Colonic mucosa (tissue), 4 donors: ENCODE measurements at places on chromosomes 4 and X.

- no peak for DNase-seq
Measured at GRCh38 chr4:53574528-53574927, 16.8 kb downstream of the LNX1 start.

DNA sequence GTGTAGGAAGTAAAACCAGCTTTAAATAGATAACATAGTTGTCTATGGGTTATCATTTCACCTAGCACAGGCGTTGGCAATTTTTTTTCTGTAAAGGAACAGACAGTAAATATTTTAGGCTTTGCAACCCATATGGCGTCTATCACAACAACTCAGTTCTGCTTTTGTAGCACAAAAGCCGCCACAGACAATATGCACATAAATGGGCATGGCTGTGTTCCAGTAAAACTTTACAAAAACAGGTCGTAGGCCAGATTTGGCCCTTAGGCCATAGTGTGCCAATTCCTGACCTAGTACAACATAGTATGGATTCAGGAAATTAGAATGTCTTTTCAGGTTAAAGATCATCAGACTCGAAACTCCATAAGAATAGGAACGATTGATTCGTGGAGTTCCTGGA, 265.3 kb upstream of the GK2 start:
- no peak for DNase-seq

DNA sequence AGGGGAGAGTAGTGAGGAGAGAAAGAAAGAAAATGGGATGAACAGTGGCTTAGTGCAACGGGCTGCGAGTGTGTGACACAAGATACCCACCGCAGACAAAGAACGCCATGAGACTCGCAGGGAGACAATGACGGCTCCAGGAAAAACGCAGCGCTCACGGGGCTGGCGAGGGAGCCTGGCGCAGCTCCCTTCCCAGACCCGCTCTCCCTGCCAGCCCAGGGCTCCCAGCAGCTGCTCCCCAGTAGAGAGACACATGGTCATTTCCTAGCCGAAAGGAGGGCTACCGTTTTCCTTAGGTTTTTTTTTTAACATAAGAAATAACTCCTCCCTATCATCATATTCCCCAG, 149.5 kb downstream of the MAML3 start:
- DNase-seq, result no peak

- DNase-seq, result peak; percentile 35
Measured at GRCh38 chr4:95165926-95166524, 382.7 kb downstream of the UNC5C start.
